Activated naive CD4-positive, alpha-beta T cell treated with anti-CD3 and anti-CD28 coated beads for 36 hours (primary cell): ENCODE measurements at places on chromosomes 1 and 21. TPM values are rescaled to one million over a fixed set of nuclear protein-coding genes. Genes with fewer than 3 reads are reported as not detected.

GRCh38 chr1:35044431-35044830 lies 12.7 kb upstream of the ZMYM6 start:
- DNase-seq: no peak
- H3K27me3 ChIP-seq: no peaks in the 10 kb centered on the region
- H3K4me1 ChIP-seq: no peaks in the 10 kb centered on the region
- no peak overlapping the region for H3K4me3 ChIP-seq

DNA sequence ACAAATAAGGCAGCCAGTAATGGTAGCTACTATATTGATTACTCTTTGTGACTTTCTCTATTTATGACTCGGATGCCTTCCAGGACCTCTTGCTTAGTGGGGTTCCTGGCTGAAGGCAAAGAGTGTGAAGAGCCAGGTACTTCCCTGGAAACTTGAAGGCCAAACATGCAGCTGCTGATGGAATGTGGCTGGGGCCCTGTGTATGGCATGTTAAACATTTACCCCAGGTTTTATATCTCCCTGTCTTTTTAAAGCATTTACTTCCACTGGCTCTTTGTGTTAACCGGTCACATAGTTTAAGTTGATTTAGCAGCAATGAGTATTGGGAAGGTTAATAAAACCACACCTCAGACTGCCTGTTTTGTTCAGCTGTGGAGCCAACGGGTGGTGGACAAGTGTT lies 45.7 kb upstream of the PAXBP1 start:
- H3K27ac ChIP-seq: no peak overlapping the region
- H3K36me3 ChIP-seq: no peaks in the 10 kb centered on the region
- H3K4me3 ChIP-seq: no peak overlapping the region
- no peaks in the 10 kb centered on the region for H3K27me3 ChIP-seq
- no peaks in the 10 kb centered on the region for H3K4me1 ChIP-seq
- no peak for DNase-seq

B4GALT2 gene
- total RNA-seq: 18.7 TPM

USP48 gene
- 93.4 TPM for total RNA-seq
